HL-60 (cell line): ENCODE measurements at places on chromosomes 12 and 14.

- DNase-seq = no peak
These were observed 76.7 kb downstream of the NCOR2 start for GRCh38 chr12:124490584-124491305.

- DNase-seq = no peak
These were observed 699 bp upstream of the HOXC11 start for GRCh38 chr12:53972152-53972702.

DNA sequence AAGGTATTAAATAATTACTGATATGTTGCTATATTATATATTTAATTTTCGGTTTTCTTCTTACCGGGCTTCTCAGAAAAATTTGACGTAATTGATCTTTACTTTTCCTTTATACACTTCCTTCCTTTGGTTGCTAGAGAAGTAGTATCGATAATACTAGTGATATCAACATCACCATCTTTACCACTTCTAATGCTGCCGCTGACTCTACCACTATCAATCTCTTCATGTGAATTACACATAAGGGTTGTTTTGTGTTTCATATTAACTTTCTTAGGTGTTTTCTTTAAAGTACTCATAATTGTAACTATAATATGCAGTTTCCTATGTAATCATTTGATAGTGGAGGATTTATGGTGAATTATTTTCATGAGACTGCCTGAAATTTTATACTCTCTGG is 30.9 kb upstream of the KLRF1 start:
- DNase-seq = no peak

- no peak for DNase-seq
These were observed 336.0 kb upstream of the SOX5 start for GRCh38 chr12:24285448-24285847.

GRCh38 chr12:39431002-39431796 is 11.7 kb downstream of the KIF21A start:
- no peak for DNase-seq

- DNase-seq = no peak
These were observed at the start of gene KRT85 for GRCh38 chr12:52366738-52367485. Gene KRT85, minus strand, starts transcription at chr12:52367481. Its CDS starts 76 bp downstream, at chr12:52367405.

DNA sequence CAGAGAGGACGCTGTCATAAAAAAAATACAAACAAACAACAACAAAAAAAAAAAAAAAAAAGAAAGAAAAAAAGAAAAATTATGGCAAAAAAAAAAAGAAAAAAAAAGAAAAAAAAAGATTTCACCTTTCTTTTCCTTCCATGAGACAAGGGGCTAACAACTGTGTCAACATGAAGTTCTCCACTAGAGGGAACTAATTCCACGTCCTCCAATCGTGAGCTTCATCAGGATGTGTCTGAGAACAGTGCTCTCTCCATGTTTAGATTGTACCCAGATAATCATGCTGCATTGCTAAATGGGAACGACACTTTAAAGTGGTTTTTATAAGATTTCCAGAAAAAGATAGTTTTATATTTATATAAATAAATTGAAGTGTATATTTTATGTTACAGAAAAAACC is 96.2 kb upstream of the PTPRB start:
- peak; percentile 18 for DNase-seq

- DNase-seq = no peak
These were observed 174.1 kb upstream of the SFSWAP start for GRCh38 chr12:131536766-131537165.

GRCh38 chr12:93638095-93638494 is 39.1 kb upstream of the CRADD start:
- no peak for DNase-seq

GRCh38 chr12:104632724-104633201 is 176.0 kb downstream of the CHST11 start:
- DNase-seq = no peak

DNA sequence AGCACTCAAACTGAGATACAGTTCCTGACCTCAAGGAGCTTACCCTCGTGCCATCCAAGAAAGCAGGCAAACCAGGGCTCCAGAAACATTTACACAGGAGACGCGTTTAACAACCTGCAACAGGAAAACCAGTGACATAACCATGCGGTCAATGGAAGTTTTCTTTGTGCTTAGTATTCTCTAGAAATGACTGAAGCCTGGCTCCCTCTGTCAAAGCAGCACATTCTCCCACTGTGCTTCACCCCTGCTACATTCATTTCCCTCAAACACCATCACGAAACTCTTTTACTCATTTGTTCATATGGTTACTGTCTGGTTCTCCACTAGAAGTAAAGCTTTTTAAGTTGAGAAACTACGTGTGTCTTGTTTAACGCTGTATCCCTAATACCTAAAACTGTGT is 161.3 kb upstream of the CCND2 start:
- no peak for DNase-seq

GRCh38 chr14:93092606-93093556 is 22.8 kb downstream of the ITPK1 start:
- DNase-seq = no peak

GRCh38 chr14:24179961-24180796 is 8.3 kb downstream of the REC8 start:
- DNase-seq = no peak

- no peak for DNase-seq
These were observed 126.0 kb upstream of the COCH start for GRCh38 chr14:30748343-30748742.

- DNase-seq = no peak
These were observed 290.4 kb upstream of the RTL1 start for GRCh38 chr14:101193845-101194372.

DNA sequence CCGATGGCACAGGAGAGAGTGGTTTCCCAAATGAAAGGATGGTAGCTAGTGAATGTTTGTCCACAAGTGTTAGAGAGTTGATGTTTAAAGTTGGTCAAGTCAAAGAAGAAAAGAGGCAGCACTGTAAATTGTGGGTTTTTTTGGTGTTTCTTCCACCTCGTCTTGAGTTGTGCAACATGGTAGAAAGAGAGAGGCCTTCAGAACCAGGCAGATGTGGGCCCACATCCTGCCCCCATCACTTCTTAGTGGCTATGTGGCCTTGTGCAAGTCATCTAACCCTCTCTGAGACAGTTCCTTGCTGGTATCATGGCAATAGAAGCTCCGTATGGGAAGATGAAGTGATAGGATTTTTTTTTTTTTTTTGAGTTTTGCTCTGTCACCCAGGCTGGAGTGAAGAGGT is 60.8 kb downstream of the NDUFA12 start:
- DNase-seq = peak; percentile 62

DNA sequence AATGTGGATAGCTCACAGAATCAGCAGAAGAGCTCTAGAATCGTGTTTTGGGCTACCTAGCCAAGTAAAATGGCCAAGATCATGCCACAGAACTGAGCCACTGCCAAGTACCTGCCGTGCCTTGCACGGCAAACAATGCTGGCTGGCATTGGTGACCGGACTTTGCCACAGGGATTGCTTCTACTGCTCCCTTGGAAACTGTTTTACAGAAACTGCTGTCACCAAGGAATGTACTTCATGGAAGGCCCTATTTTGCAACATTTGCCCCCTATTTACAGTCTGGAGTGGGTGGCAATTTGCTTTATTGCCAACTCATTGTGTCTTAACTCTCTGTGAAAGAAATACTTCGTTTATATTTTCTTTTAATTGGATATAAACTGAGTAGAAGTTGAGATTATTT is 49.0 kb downstream of the BORCS5 start:
- DNase-seq = no peak

DNA sequence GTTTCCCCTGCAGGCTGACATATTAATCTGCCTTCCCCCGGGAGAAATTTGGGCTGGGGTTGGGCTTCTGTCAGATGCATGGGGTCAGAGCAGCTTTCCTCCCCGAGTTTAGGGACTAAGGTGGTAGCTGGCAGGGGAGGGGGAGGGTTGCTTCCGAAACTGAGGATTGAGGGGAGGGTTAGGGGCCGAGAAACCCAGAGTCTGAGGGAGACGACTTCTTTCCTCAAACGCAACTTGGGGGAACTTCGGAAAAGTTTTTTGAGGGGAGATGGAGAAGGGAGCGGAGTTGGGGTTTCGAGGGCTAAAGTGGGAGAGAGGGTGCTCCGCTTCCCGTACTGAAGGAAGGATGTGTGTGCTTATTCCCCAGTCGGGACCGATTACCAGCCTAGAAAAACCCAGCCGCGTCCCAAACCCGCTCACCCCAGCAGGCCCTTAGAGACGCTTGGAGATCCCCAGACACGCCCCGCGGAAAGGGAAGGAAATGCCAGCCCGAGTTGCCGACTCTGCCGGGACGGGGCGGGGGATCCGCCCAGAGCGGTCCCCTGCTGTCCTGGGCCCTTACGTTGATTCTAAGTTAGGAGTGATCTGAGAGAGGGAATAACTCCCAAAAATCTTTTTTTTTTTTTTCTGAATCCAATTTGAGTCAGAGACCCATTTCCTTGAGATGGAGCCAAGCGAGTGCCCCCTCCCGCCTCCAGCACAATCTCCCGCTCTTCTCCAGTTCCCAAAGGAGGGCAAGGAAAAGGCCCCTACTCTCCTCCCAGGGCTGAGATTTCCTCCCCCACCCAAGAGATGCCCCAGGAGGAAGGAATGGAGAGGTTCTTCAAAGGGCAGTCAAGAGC is 61.9 kb downstream of the SMUG1 start:
- DNase-seq = no peak
